CD4-positive, alpha-beta T cell treated with Interleukin-1 beta for 1 hour (primary cell): ENCODE measurements at places on chromosomes 12 and 14.

GRCh38 chr14:70415788-70416187 is 1.1 kb downstream of the SYNJ2BP start:
- DNase-seq, result no peak

DNA sequence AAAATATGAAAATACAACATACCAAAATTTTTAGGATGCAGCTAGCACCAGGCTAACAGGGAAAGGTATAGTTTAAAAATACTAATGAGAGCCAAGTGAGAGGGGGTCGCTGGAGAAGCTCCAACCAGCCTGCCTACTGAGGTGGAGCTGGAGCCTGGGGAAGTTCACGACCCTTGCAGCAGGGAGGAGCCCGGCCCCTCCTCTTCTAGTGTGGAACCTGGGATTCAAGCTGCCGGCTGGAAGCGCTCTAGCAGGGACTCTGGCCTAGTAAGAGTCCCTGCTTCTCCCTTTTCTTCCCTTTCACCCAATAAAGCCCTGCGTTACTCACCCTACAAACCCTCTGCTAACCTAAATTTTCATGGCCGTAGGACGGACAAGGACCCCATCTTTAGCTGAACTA is 5.0 kb upstream of the KCNK13 start:
- DNase-seq, result no peak

DNA sequence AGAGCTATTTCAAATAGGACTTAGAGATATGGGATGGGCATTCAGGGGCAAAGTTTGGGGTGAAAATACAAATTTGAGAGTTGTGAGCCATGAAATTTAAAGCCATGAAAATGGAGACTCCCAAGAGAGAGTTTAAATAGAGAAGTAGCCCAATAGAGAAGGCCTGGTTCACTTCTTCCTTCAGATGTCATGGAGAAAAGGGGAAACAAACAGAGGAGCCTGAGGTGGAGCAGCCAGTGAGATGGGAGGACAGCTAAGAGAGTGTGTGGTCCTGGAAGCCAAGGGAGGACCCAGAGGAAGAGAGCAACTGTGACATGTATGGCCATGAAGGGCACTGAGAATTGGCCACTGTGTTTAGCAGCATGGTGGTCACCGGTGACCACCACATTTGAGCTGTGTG is 12.3 kb upstream of the DYNLL1 start:
- no peak for DNase-seq

DNA sequence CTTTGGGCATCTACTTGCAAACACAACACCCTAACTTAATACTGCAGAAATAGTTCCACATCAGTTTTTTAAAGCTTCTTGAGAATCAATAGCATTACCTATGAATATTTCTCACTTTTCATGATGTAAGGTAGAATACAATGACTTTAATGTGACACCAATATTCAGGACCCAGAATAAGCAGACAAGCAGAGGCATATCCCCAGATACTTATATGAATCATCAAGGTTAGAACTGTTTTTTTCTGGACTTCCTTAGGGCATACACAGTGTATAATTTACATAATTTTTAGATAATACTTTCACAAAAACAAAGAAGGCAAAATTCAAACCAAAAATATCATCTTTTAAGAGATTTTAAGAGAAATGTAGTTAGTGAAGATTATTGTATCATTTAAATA is 885.8 kb downstream of the FSCB start:
- no peak for DNase-seq

DNA sequence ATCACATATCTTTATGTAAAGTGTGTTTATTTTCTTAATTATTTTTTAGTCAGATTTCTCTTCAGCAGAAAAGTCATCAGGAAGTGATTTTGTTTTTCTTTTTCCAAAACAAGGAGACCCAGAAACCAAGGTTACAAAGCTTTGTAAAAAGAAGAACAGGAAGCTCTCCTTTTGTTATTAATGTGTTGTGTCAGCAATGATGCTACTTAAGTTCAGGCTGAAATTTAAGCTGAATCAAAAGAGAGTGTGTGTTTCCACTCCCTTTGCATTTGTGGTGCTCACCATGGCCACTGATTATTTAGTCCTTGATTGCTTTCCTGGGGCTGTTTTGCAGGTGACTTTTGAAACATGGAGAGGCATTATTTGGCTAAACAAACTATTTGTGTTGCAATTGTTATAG is 155.3 kb upstream of the ATP2B1 start:
- DNase-seq, result peak; percentile 48

DNA sequence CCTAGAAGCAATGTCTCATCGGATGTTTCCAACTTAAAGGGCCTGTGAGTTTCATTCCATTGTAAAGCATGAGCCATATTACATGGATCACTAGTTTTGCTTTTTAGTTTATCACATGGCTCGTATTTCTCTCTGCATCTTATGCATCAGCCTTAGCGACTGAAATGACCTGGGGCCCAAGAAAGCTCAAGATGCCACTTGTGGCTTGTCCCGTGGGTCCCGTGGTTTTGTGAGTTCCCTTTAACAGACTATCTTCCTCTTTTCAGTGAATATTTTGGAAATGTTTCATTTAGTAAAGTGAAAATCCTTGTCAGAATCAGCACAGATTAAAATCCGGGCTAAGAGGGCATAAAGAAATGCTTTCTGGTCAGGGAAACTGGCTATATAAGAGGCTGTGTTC is 86.2 kb upstream of the PPM1H start:
- DNase-seq, result no peak

DNA sequence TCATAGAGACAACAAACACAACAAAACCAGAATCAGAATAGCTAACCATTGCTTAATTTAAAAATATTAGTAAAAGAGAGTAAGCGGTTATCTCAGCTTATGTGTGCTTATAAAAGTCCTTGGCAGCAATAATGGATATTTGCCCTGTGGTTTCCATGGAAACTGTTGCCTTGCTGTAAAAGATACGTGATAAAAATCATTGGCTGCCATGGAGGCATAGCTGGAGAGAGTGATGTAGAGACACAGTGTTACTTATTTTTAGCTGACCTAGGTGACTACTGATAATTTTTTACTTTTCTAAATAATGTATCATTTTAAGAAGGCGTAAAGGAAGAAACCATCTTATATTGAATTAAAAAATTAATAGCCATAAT is 92.9 kb downstream of the ERC1 start:
- DNase-seq, result no peak

DNA sequence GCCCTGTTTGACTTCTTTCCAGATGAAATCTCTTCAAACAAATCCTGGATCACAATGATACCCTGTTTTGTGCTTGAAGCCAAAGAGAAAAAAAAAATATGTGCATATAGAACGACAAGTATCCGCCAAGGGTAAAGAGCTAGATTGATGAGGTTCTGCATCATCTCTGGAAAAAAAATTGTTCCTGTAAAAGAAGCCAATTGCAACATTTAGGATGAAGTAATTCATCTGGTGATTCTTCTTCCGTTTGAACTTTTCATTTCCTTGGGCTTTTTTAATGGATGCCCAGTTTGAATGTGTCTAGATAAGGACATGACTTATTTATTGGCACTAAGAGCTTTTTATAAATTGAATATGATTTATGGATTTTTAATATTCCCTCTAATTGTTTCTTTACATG is 38.1 kb upstream of the NPAS3 start:
- DNase-seq, result no peak

DNA sequence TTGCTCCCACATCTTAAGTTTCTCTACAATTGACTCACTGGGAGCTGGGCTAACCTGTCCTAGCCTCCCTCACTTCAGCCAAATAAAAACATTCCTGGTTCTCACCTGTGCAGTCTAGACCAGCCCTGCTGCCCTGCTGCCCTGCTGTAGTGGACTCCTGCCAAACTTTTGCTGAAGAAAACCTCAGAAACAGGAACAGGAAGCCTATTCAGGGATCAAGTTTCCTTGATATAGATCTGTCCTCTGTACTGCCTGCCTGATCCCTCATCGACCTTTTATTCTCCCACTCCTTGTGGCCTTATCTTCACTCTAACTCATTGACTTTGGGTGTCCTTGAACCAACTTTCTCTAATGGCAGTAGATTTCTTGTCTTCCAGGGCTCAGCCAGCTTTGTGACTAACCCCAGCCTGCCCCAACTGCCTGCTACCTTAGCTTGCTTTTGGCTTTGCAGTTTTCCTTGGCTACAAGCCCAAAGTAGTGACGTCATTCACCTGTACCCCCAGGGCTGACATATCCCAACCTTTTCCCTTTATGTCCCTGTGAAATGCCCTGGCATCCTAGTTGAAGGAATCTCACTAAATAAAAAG is 234.8 kb downstream of the DUSP6 start:
- DNase-seq, result no peak

DNA sequence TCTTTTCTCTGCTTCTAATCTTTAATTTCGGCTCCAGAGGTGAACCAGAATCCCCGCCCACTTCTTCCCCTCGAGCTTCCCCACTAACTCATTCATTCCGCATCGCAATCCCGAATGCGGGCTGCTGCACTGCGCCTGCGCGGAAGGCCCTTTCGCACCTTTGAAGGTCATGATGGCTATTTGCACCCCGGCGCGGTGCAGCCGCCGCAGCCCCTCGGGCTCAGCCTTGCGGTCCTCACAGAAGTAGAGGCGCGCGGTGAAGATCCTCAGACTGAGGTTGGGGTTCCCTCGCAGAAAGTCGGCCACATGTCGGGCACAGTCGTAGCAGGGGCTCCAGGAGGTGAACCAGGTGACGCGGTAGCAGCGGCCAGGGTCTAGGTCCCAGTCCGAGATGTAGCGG is 7.6 kb downstream of the AICDA start:
- no peak for DNase-seq

DNA sequence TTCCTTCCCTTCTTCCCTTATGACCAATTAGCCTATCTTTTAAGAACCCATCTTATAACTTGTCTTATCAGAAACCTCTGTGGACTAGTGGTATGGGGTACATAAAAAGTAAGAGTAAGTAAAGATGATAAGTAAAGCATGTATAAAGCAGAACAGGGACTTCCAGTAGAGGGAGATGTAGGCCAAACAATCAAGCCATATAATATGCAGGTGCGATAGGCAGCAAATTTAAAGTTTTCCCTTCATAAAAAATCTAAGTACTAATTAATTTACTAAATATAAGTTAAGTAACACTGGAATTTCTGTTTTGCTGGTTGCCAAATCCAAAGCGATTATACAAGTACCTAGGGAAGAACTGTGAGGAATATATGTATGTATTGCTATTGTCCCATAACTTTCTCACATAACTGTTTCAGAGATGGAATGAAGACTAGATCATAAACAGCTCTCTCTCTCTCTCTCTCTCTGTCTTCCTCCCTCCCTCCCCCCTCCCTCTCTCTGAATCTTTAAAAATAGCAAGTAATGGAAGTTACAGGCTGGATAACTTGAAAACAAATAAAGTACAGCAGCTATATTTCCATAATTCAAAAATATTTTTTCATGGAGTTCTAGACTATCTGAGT is 25.7 kb downstream of the METTL25 start:
- DNase-seq, result no peak

DNA sequence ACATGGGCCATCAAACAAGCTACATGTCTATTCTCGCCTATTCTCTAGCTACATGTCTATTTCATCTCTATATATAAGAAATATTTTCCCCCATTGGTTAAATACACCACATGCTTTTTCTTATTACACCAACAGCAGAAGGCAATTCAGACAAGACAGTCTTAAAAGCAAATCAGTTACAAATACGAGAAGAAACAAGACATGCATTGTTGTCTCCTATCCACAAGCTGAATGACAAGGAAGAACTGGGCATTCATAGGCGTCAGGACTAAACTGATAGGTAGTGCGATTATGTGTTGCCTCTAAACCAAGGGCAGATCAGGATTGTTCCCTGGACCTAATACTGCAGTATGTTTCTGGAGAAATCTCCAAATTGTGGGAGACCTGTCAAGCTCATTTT is 19.4 kb downstream of the SLC2A13 start:
- no peak for DNase-seq

- DNase-seq, result no peak
These were observed 186.4 kb upstream of the PRKD1 start for GRCh38 chr14:30114051-30114450.

GRCh38 chr12:107349008-107349747 is 255.8 kb upstream of the CRY1 start:
- DNase-seq, result no peak

- no peak for DNase-seq
These were observed 16.4 kb upstream of the CACNA2D4 start for GRCh38 chr12:1934831-1935230.

DNA sequence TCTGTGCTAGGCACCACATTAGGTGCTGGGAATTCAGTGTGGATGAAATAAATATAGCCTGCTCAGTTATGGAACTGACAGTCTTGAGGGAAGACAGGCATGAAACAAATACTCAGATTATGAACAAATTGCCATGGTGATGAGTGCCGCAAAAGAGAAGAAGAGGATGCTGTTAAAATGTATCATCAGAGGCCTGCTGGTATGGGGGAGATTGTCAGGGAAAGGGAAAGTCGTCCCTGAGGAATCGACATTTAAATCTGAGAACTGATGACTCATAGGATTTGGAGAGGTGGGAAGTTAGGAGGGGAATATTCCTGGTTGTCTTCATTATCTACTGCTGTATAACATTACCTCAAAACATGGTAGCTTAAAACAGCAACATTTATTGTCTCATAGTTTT is 42.0 kb downstream of the PPP1R36 start:
- no peak for DNase-seq
